ENCODE measurements at places on chromosomes 1 and 21. TPM values are rescaled to one million over a fixed set of nuclear protein-coding genes. Genes with fewer than 3 reads are reported as not detected.

DNA sequence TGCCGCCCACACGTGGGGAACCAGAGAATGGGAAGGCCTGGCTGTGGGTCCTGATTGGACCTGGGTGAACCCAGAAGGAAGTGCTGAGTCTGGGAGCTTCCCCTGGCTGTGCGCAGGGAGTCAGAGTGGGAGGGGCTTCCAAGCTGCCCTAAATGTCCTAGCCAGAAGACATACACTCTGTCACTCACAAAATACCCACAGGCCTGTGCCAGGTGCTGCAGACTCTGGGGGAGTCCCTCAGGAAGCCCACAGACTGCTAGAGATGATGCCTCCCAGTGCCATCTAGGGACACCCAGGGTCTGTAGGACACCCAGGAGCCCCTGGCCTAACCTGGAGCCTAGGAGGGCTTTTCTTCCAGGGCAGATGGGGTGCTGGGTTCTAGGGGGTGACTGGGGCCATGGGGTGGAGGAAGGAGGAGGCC is 33.7 kb upstream of the LRP8 start:
- no peaks in the 10 kb centered on the region for H3K36me3 ChIP-seq
- DNase-seq, result no peak
- no peaks in the 10 kb centered on the region for H3K4me1 ChIP-seq
- no peak overlapping the region for H3K27ac ChIP-seq

Gene SRP9
- total RNA-seq, result 86.6 TPM

- DNase-seq, result no peak
- peaks cover 4% of the 10 kb centered on the region for H3K4me1 ChIP-seq
- H3K27me3 ChIP-seq, result no peaks in the 10 kb centered on the region
Measured at GRCh38 chr1:77230051-77230450, 10.8 kb upstream of the PIGK start.

DNA sequence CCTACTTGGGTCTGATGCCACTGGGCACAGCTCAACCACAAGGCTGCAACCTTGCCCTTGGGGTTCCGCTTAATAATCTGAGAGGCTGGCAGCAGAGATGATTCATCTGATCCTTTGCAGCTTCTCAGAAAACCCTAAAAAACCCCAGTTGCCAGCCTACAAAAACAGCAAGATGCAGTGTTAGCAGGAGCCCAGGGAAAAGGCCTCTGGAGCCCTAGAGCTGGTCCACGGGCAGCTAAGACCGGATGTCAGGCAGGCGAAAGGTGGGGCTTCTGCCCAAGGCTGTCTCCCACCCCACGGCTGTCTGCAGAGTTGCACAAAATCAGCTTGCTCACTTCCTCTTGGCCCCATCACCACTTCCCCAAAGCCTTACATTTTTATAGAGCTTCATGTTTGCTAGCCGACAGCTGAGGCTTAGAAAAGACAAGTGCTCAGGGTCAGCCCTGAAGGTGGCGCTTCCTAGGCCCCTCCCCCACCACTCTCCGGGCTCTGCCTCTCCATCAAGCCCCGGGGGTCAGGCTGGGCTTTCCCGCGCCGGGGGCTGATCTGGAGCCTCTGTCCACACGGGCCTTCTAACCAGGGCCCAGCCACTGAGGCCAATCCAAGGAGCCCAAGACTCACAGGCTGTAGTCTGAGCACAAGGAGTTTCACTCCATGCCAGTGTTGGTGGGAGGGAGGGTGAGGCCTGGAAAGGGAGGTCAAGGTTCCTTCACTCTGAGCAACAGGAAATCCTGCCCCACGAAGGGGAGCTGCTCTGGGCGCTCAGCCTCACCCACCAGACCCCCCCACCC is 4.2 kb upstream of the ADORA3 start:
- peak overlapping the region; percentile 87 for H3K27ac ChIP-seq
- H3K36me3 ChIP-seq, result no peaks in the 10 kb centered on the region
- H3K27me3 ChIP-seq, result no peaks in the 10 kb centered on the region
- peak; percentile 54 for DNase-seq
- H3K4me1 ChIP-seq, result peaks cover 22% of the 10 kb centered on the region

GRCh38 chr1:70674941-70675685 is 264.0 kb downstream of the CTH start:
- no peak for DNase-seq
- H3K27ac ChIP-seq, result peak overlapping the region; percentile 3
- H3K4me3 ChIP-seq, result no peak overlapping the region
- no peaks in the 10 kb centered on the region for H3K27me3 ChIP-seq

GRCh38 chr1:186680245-186681061 is at the start of gene PTGS2:
Gene PTGS2, minus strand, starts transcription at chr1:186680423. Its CDS starts 133 bp downstream, at chr1:186680290.
- peak within 1 kb of the TSS; percentile 7 for H3K4me3 ChIP-seq
- H3K4me1 ChIP-seq, result peaks cover 8% of the 10 kb centered on the region
- H3K27ac ChIP-seq, result peak within 1 kb of the TSS; percentile 27
- no peaks in the 10 kb centered on the region for H3K36me3 ChIP-seq
- DNase-seq, result peak; percentile 76

DNA sequence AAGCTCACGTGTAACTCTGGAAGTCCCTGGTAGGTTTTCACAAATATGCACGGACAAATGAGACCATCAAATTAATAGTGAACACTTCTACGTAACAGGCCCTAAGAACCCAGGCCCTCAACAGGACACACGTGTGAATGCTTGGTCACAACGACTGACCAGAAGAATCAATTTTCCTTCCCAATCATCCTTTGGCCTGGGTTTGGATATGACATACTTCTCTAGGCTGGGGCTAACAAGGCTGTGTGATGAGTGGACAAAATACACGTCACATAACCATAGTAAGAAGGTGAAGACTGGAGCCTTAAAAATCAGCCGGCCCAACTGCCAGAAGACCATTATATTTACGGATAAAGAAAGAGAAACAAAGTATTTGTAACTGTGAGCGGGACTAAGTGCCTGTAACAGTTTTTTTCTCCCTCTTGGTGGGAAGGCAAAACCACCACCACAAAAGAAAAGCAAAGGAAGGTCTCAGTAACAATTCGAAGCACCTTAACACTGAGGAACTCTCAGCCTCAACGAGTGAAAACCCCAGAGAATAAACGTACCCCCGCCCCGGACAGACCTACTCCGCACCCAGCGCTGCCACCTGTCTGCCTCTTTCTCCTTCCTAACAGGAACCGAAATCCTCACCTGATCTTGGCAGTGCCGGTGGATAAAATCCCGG is 450 bp downstream of the SDE2 start:
- no peaks in the 10 kb centered on the region for H3K27me3 ChIP-seq
- H3K27ac ChIP-seq, result peak overlapping the region; percentile 97
- no peaks in the 10 kb centered on the region for H3K36me3 ChIP-seq

- H3K27me3 ChIP-seq, result no peaks in the 10 kb centered on the region
- DNase-seq, result no peak
- no peaks in the 10 kb centered on the region for H3K4me1 ChIP-seq
Measured at GRCh38 chr1:54260810-54261209, 60.8 kb downstream of the MRPL37 start.

All from body of pancreas (tissue), 4 donors.